NCI-H774 (cell line): ENCODE measurements at places on chromosomes 2 and 18.
A peak's percentile ranks its signal among the peaks of the same experiment; 100 is the strongest.

GRCh38 chr2:152874955-152875354 lies 156.5 kb downstream of the ARL6IP6 start:
- DNase-seq = no peak

GRCh38 chr2:42903821-42904575 lies 111.6 kb upstream of the HAAO start:
- peak; percentile 69 for DNase-seq

- no peak for DNase-seq
Measured at GRCh38 chr2:177984749-177985148, 87.8 kb downstream of the PDE11A start.

- no peak for DNase-seq
Measured at GRCh38 chr2:138125306-138126288, 161.3 kb downstream of the HNMT start.

- peak; percentile 47 for DNase-seq
Measured at GRCh38 chr2:58291726-58292438, 50.8 kb upstream of the FANCL start.

GRCh38 chr2:227761740-227762476 lies 16.2 kb downstream of the SCYGR8 start:
- no peak for DNase-seq

DNA sequence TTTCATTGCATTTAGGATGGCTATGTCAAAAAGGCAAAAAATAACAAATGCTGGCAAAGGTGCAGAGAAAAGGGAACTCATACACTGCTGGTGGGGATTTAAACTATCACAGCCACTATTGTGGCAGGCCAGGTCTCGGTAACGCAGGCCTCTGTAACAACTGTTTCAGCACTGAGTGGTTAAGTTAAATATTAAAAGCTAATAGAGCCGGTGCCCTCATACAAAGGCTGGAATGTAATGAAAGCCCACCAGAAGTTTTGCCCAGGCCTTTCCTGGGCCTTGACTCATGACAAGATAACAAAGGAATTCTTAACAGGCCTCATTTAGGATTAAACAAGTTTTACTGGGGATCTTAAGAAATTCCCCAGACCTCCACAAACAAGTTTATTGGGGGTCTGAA lies 10.7 kb downstream of the MERTK start:
- no peak for DNase-seq

- no peak for DNase-seq
Measured at GRCh38 chr2:201768918-201769317, 11.8 kb downstream of the ALS2 start.

- DNase-seq = no peak
Measured at GRCh38 chr2:205936446-205936845, 149.5 kb downstream of the INO80D start.

GRCh38 chr2:72914206-72914559 lies 3.1 kb upstream of the EMX1 start:
- DNase-seq = no peak

GRCh38 chr2:154623819-154624218 lies 74.7 kb upstream of the KCNJ3 start:
- DNase-seq = peak; percentile 68

DNA sequence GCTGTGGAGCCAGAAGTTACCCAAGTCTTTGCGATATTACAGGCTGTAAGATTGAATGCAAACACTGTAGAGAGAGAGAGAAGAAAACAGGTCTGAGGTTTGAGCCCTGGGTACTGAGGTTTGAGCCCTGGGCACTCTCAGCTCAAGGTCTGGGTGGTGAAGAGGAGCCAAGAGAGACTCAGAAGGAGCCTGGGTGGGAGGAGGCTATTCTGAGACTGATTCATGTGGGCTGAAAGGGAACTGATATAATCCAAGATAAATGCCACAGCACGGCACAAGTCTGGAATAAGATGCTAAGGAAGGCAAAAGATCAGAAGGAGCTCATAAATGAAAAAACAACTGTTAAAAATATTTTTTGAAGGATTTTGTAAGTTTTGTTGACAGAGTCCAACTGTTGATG lies 407.6 kb upstream of the HS6ST1 start:
- no peak for DNase-seq

GRCh38 chr2:12950957-12951656 lies 234.4 kb downstream of the TRIB2 start:
- no peak for DNase-seq

DNA sequence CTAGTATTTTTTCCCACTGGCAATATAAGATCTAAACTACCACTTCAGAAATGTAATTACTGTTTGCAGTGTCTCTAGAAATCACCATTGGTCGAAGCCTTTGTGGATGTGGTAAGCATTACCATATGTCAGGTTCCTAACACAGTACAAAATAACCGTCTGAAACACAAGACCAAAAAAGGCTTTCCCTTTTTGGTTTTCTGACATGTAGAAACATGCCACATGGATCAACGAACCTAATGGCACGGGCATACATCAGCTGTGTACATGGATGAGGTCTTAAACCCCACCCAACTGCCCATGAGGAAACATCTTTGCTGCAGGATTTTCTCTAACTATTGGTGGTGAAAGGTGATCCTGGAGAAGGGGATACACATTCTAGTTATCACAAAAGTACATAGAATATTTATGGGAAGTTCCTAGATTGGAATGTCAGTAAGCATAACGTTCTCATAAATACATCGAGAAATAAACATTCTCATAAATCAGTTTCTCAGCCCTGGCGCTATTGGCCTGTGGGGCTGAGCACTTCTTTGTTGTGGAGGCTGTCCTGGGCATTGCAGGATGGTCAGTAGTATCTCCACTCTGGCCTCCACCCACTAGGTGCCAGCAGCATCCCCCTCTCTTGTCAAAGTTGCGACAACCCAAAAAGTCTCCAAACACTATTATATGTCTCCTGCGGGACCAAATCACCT lies 9.0 kb downstream of the VIT start:
- DNase-seq = no peak

- DNase-seq = no peak
Measured at GRCh38 chr2:65605743-65606058, 173.3 kb upstream of the SPRED2 start.

DNA sequence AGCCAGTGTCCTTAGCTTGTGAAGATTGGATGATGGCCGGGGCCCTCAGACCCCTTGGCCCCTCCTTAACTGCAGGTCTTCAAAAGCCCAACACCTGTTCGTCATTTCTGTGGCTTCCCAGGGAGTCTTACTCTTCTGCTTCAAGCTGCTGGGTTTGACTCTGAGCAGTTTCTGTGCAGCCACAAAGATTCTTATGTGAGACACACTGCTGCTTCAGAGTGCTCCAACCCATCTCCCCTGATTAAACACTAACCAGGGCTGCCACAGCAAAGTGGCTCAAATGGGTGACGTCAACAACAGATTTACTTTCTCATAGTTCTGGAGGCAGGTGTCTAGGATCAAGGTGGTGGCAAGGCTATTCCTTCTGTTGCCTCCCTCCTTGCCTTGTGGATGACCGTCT lies 40.8 kb downstream of the TSN start:
- no peak for DNase-seq

DNA sequence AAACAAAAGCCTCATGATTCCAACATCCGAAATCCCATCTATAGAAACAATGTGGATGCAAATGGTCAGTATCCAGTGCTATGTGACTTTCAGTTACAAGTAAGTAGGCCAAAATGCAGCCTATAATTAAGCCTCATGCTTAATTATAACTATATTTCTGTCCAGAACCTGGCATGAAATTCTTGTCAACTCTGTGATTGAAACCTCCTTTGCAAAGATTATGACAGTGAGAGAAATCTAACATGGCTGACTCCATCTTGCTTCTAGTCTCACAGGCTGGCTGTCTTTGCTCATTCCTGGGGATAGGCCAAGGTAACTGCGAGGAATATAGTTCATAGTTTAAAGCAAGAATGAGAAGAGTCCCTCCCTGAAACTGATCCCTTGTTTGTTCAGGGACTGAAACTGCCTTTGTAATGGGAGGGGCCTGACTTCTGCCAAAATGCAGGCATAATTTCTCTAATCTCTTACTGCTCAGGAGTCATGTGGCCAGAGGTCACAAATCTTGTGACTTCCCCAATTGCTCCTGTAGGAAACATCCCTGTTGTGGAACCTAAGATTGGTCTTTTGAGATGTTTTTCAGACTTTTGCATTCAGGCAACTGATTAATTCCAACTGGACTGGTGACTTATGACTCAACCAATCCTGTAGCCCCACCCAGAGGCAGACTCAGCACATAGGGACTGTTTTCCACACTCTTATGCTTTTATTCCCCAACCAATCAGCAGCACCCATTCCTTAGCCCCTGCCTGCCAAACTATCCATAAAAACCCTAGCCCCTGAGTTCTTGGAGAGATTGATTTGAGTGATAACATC lies 84.5 kb upstream of the TLK1 start:
- no peak for DNase-seq

- DNase-seq = no peak
Measured at GRCh38 chr18:14025306-14025940, 106.8 kb downstream of the ZNF519 start.

DNA sequence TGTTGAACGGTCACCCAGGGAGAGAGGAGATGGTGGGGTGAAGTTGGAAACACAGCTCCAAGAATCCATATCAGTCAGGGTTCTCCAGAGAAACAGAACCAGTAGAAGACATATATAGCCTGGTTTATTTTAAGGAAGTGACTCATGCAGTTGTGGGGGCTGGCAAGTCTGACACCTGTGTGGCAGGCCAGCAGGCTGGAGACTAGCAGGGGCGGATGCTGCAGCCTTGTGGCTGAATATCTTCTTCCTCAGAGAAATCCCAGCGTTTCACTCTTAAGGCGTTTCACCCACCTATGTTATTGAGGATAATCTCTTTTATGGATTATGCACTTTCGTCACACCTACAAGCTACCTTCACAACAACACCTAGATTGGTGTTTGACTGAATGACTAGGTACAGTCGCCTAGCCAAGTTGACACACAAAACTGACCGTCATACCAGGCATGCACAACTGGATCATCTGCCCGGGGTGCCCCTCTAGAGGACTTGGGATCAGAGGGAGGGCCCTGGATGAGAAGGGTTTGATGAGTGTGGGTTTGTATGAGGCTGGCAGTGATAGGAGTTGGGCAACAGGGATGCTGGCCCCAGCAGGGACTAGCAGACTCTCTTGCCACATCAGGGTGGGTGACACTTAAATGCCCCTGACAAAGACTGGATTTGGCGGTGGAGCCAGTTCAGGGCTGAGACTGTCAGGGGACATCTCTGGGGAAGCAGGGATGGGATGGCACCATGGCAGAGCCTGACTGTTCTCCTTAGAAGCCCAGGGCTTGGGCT lies 23.4 kb downstream of the MROH2A start:
- no peak for DNase-seq

DNA sequence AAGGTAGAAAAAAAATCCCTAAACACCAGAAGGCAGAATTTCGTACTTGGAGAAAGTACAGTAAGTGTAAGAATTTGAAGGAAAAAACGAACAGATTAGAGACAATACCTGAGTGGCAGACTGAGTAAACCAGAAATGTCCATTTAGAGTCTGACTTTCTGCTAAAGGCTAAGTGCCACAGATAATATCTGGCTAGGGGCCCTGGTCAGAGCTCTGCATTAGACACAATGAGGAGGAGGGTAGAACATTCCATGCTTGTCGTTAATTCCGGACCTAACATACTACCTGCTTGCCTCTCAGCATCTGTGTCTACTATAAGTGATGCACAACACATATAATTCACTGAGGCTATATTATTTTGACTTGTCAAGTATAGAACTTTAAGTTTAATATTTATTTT lies 18.1 kb downstream of the SEPTIN10 start:
- DNase-seq = no peak

DNA sequence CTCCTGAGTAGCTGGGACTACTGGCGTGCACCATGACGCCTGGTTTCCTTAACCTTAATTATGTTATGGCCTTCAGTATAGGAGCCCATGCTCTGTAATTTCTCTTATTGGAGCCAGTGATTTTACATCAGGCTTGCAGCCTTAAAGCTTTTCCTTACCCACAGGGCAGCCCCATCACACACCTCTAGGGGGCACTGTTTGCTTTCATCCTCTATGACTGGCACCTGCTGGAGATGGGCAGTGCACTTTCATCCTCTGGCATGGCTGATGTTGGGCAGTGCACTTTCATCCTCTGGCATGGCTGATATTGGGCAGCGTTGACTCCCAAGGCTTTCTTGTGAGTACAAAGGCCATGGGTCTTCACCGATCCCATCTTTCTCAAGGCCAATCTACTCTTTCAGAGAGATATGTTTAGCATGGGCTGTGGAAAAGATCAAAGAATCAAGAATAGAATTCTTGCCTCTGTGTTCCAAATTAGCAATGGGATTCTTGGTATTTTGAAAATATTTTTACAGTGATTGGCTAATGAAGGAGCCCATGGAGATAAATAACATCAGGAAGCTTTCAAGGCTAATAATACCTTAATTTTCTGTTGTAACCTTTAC lies 80.7 kb upstream of the MEX3C start:
- DNase-seq = peak; percentile 29

DNA sequence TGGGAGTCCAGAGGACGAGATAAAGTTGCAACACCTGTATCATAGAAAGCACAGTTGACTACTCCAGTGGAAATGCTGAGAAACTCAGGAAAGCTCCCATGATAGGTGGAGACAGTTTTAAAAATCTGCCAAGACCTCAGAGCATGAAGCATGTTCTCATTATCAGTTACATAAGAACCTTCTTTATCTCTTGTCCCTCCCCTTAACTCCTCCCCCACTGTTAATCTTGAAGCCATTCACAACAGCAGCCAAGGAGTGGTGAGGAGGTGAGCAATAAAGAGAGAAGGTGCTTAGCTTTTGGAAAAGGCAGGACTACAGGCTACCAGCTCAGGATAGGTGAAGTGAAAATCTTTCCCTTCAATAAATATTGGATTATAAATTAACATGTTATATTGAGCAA lies 657.9 kb downstream of the NYAP2 start:
- no peak for DNase-seq

GRCh38 chr2:207166349-207167098 lies 776 bp upstream of the KLF7 start:
- DNase-seq = peak; percentile 74

DNA sequence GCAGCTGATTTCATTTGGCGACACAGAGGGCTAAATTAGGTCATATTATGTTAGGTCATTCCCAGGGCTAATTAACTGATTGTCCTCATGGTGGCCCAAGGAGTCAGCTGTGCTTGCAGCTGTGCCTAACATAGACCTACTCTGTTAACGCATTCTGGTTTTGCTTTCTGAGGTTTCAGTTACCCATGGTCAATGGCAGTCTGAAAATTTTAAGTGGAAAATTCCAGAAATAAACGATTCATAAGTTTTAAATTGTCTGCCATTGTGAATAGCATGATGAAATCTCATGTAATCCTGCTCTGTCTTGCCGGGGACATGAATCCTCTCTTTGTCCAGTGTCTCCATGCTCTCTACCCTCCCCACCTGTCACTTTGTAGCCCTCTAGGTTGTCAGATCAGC lies 168.7 kb downstream of the KCNS3 start:
- no peak for DNase-seq
